CD4-positive, alpha-beta T cell treated with Interleukin-17A for 4 hours (primary cell): ENCODE measurements at places on chromosomes 12 and 14.

GRCh38 chr12:21453312-21453852 lies 15.9 kb downstream of the PYROXD1 start:
- no peak for DNase-seq

GRCh38 chr14:68193970-68194681 lies 374.5 kb downstream of the RAD51B start:
- no peak for DNase-seq

GRCh38 chr12:118044075-118044474 lies 16.9 kb downstream of the WSB2 start:
- no peak for DNase-seq

DNA sequence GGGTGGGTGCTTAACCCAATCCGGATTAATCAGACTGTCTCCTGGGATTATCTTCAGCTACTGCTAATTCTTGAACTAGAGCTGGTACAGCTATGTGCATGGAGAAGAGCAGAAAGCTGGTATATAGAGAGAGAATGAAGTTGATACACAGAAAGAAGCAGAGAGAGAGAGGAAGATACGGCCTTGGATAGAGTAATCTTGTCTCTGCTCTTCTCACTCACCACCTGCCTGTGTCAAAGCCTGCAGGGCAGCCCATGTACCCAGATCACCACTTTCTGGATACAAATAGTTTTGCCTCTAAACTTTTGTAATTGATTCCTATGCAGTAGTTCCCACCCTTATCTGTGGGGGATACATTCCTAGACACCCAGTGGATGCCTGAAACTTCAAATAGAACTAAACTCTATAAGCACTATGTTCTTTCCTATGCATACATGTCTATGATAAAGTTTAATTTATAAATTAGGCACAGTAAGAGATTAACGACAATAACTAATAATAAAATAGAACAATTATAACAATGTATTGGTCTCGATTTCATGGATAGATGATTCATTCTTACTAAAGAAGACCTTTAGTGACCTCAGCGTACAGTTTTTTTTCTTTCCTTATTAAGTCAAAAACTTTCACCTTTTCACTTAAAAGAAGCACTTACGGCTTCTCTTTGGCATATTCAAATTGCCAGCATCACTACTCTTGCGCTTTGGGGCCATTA lies 45.5 kb downstream of the YEATS4 start:
- DNase-seq = no peak

DNA sequence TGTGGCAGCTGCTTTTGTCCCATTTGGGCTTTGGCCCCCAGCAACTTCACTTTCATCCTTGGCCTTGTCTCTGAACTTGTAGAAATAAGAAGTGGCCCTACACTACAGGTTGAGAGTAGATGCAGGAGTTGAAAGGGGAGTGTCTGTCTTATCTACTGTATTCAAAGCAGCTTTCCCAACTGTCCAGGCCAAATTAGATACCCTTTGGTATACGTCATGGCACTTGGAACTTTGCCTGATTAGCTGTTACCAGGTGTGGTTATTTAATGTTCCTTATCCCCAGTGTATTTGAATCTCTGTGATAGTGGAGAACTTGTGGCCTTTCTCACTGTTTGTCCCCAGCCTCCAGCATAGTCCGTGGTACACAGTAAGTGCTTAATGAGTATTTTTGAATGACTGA lies 33.5 kb downstream of the SUDS3 start:
- DNase-seq = no peak

DNA sequence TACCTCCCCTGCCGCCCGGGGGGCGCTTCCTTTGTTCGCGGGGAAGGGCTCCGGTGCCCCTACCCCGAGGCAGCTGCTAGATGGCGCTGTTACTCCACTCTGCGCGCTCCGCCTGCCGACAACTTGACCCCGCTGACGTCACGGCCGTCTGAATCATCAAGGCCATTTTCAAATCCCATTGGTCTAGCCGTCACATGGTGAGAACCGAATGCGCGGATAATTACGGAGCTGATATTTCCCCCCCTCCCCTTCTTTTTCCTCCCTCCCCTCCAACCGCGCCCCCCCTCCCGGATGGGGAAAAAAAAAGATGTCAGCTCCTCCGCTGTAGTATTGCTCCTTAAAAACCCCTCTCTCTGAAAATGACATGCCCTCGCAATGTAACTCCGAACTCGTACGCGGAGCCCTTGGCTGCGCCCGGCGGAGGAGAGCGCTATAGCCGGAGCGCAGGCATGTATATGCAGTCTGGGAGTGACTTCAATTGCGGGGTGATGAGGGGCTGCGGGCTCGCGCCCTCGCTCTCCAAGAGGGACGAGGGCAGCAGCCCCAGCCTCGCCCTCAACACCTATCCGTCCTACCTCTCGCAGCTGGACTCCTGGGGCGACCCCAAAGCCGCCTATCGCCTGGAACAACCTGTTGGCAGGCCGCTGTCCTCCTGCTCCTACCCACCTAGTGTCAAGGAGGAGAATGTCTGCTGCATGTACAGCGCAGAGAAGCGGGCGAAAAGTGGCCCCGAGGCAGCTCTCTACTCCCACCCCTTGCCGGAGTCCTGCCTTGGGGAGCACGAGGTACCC lies at the start of gene HOXC10:
HOXC10 (plus strand) TSS at position 246 of the 791 bp plus-strand sequence; CDS start at position 360, 114 bp downstream.
- peak; percentile 84 for DNase-seq

- DNase-seq = no peak
These were observed 908 bp downstream of the ENTPD5 start for GRCh38 chr14:74018174-74018585.

DNA sequence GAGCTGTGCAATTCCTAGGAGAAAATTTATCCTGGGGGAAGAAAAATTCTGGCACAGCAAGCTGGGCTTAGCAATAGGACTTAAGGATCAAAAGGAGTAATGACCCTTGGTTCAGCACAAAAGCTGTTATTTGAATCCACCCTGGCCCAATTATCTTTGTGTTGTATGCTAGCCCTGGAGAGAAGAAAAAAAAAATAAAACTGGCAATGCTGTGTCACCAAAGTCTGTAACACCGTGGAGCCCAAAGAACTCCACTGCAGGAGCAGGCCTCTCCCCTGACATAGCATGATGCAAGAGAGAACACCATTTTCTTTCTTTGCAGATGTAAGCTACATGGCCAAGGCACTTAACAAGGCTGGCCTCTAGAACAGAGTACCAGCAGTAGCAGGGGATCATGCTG lies 63.0 kb upstream of the ARHGAP5 start:
- DNase-seq = no peak

- no peak for DNase-seq
These were observed 712.6 kb downstream of the SLC16A7 start for GRCh38 chr12:60308366-60308991.
